ENCODE measurements at places on chromosomes 4 and X.

GRCh38 chrX:118780509-118780908 lies 43.1 kb upstream of the ZCCHC12 start:
- no peak for DNase-seq

- DNase-seq = no peak
These were observed 546.5 kb upstream of the FAT1 start for GRCh38 chr4:187270154-187270553.

- DNase-seq = no peak
These were observed 555.6 kb downstream of the PPARGC1A start for GRCh38 chr4:23333946-23334878.

GRCh38 chrX:49040376-49040955 lies 2.7 kb downstream of the TFE3 start:
- no peak for DNase-seq

GRCh38 chrX:140933874-140934655 lies 68.3 kb upstream of the SPANXB1 start:
- DNase-seq = no peak

- no peak for DNase-seq
These were observed 32.9 kb upstream of the GRID2 start for GRCh38 chr4:92270908-92271307.

- DNase-seq = no peak
These were observed 79.7 kb upstream of the OTUD4 start for GRCh38 chr4:145260091-145260490.

GRCh38 chrX:153723351-153724251 lies 586 bp downstream of the BCAP31 start:
- no peak for DNase-seq

GRCh38 chrX:100649550-100650356 lies 5.8 kb downstream of the SRPX2 start:
- no peak for DNase-seq

DNA sequence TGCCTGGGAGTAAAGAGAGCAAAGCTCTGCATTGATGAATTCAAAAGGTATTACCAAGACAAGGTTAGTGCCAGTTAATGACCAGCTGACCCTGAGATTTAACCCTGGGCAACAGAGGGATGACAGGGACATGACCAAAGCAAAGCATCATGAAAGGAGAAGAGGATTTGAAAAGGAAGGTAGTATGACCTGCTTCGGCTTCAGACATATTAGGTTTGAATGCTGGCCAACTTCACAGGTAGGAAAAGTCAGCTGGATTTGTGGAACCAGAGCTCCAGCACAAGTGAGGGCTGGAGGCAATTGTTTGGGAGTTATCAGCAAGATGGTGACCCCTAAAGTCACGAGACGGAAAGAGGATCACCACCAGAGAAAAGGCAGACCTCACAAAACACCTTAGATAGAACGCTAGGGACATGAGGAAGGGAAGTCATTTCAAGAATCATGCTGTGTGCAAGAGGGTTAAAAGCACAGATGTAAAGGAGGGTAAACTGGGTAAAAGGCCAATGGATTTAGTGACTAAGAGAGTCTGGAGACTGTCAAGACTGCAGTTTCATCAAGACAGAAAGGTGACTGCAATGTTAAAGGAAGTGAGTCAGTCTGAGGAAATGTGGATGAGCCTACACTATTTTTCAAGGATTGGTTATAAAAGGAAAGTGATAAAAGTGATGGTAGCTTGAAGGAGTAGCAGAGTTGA lies 45.6 kb downstream of the SH3RF1 start:
- DNase-seq = no peak

DNA sequence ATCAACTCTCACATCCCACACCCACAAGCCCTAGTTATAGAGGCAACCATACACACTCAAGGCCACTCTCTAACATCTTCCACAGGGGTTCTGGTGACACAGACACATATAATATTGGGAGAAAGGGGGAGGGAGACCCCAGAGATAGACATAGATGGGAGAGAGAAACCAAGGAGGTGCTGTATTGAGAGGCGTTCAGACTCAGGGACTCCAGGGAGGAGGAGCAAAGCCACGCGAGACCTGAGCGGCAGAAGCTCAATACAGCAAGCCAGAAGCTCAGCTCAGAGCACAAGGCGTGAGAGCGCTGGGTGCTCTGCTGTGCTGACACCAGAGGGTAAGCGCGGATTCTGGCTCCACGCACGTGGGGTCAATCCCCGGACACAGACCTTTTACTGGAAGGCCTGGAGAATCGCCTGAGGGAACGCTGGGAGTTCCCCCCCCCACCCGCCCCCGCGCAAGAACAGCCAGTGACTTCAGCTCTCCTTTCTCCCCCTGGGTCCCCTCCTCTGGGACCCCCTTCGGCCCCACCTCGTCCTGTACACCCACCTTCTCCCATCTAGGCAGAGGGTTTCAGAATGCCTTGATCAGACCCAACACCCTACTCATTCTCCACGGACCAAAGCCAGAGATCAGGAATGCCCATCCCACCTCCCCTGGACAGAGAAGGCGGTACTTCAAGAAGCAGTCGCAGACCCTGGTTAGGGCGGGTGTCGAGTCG lies 8.7 kb downstream of the MSX1 start:
- no peak for DNase-seq

- no peak for DNase-seq
These were observed 8.4 kb upstream of the NWD2 start for GRCh38 chr4:37236165-37236564.

DNA sequence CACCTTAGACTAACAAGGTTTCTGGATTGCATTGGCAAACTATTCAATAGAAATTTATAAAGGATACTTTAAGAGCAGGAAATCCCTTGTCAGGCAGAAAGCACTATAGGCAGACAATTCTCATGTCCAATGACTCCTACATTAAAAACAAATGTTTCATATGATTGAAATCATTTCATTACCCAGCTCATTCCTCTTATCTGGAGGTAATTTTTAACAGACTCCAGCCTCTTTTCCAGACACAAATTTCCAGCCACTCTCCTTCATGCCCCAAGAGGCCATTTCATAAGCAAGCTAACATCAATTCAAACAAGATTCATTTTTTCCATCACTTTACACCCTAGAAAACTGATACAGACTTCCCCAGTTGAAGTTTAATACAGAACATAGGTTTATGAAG lies 495.1 kb upstream of the FRG1 start:
- DNase-seq = no peak

DNA sequence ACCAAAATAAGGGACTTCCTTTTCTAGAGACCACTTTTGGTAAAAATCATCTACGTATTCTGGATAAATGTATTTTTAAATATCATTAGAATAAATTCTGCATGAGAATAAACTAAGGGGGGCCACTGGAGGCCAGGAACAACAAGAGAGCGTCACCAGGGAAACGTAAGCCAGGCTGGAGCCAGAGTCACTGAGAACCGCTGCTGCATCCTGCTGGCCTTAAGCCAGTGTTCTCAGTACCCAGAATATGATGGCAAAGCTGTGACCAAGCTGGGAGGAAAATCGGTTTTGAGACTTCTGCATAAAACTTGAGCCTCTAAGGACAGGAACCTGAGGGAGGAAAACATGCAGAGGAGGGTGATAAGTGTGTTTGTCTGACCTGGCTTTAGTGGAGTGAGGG lies 63.0 kb upstream of the FAM9A start:
- no peak for DNase-seq

GRCh38 chrX:114675365-114675764 lies 91.5 kb downstream of the HTR2C start:
- DNase-seq = no peak

- no peak for DNase-seq
These were observed 65.3 kb upstream of the DHRSX start for GRCh38 chrX:2566055-2566454.

GRCh38 chr4:15240764-15241163 lies 187.1 kb upstream of the C1QTNF7 start:
- DNase-seq = no peak

GRCh38 chr4:159193046-159193620 lies 90.3 kb downstream of the RAPGEF2 start:
- DNase-seq = no peak

- DNase-seq = no peak
These were observed 1.1 kb downstream of the BMPR1B start for GRCh38 chr4:94758700-94759399.

DNA sequence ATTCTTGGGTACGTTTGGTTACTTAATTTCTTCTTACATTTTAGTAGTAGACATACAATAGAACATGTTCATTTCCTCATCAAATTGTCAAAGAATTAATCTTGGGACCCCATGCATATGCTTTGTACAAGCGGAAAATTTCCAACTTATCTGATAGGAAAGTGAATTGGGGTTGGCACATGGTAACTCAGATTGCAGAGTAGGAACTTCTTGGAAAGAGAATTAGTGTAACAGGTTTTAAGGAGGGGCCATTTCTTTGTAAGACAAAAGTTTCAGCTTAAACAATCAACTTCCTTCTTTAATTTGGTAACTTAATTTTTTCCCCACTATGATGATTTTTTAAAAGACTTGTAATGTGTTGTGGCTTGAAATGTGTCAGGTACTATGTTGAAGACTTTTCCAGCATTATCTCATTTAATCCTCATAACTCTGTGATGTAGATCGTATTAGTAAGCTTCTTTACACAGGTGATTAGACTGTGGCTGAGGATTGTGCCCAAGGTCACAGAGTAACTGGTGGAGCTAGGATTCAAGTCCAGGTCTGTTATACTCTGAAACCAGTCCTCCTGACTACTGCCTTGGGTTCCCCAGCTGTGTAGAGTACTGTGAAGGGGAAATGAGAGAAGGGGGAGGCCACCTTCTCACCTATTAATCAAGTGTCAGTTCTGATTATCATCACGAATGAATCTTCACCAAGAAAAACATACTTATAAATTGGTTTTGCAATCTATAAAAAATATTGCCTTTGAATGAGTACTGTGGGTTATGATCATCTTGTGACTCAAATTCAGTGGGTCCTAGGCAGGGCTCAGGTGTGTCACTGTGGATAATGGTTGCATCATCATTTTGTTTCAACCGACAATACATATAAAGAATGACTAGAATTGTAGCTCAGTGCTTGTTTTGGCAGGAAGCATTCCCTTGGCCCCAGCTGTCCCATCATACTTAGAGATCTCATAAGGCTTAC lies 4.3 kb downstream of the GK start:
- DNase-seq = no peak

DNA sequence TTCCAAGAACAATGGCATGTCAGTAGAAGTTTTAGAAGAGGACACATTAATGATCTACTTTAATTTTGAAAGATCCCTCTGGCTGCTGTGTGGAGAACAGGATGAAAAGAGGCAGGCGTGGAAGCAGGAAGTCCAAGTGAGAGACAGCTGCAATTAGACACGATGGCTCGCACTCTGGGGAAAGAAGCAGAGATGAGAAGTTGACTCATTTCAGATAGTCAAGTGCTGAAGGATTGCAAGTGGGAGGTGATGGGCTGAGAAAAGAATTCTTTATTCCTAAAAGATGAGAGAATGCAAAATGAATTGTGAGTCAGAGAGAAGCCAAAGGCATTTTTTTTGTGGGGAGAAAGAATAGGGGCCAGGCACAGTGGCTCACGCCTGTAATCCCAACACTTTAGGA lies 16.5 kb downstream of the RXFP1 start:
- no peak for DNase-seq

- DNase-seq = no peak
These were observed 2.7 kb downstream of the LIMCH1 start for GRCh38 chr4:41540687-41541086.

DNA sequence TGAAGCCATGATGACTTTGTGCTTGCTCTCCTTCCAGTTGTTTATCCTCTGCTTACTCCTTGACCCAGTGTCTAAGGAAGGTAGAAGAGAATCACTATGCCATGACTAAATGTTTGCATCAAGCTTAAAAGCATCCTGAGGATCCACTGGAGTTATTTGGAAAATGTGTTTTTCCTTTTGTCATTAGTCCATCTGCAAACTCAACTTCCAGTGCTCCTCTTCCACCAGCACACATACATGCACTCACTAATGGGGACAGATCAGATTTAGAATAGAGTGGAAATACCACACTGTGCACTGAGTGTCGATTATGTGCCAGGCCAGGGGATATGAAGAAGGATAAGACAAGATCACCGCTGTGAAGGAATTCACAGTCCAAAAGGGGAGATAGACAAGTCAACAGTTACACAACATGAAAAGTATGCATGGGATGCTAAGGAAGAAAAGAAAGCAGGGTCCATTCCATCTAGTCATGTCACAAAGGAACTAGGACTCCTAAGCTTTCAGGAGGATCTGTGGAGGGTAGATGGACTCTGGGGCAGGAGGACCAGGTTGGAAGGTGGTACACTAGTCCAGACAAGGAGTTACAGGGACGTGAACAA lies 1.9 kb downstream of the OCIAD2 start:
- DNase-seq = no peak

- no peak for DNase-seq
These were observed 195.9 kb downstream of the KDR start for GRCh38 chr4:54929459-54929858.

GRCh38 chr4:168880811-168881595 lies 129.1 kb downstream of the CBR4 start:
- no peak for DNase-seq
